ENCODE measurements at places on chromosomes 2 and 18.

GRCh38 chr2:99825630-99826029 is 316.8 kb downstream of the AFF3 start:
- DNase-seq: no peak

GRCh38 chr18:32577561-32577960 is 106.9 kb upstream of the GAREM1 start:
- DNase-seq: no peak

DNA sequence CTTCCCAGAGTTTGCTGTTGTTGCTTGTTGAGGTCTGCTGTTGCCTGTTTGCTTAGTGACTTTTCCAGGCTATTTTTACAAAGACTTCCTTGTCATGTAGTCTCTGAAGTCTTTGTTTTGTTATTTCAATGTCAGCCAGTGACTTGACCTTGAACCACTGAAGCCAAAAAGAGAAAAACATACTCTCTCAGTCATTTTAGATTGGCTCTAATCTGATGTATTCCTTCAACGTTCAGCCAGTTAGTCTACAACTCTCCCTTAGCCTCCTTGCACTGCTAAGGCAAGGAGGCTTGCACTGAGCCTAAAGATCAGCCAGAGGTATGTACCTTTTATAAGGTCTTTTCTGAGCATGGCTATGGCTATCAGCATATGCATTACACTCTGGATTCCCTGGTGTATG is 27.9 kb downstream of the KIAA1328 start:
- DNase-seq: no peak

- DNase-seq: no peak
These were observed 11.1 kb upstream of the RPIA start for GRCh38 chr2:88680266-88680902.

GRCh38 chr2:8756716-8757115 is 74.9 kb downstream of the ID2 start:
- no peak for DNase-seq

- no peak for DNase-seq
These were observed 33.7 kb upstream of the C18orf32 start for GRCh38 chr18:49520661-49521145.

- DNase-seq: no peak
These were observed 154.9 kb downstream of the ATAD2B start for GRCh38 chr2:23772056-23772455.

- no peak for DNase-seq
These were observed 61.6 kb downstream of the MYT1L start for GRCh38 chr2:2269426-2269825.

DNA sequence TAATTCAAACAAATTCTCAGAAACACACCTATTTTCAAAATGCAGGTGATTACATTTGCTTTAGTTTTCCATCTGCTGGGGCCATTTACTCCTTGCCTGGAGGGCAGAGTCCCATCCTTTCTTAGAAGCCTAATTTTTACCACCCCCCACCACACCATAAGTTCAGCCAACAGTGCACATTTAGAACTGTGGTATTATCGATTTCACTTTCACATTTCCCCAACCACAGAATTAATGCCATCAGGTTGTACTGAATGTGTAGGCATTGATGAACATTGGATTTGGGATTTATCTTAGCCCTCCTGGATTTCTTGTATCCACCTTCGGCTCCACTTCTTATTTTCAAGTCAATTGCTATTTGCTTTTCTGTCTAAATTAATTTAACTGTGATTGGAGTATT is 4.5 kb downstream of the SCYGR3 start:
- DNase-seq: no peak

DNA sequence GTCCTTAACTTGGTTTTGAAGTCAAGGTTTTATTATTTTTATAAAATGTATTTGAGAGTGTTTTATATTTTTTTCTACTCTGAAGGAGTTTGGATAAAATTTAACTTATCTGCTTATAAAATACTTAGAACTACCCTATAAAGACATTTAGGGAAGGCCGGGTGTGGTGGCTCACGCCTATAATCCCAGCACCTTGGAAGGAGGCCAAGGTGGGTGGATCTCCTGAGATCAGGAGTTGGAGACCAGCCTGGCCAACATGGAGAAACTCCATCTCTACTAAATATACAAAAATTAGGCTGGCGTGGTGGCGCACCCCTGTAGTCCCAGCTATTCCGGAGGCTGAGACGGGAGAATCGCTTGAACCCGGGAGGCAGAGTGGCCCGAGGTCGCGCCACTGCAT is 486.4 kb downstream of the DSC3 start:
- DNase-seq: no peak

DNA sequence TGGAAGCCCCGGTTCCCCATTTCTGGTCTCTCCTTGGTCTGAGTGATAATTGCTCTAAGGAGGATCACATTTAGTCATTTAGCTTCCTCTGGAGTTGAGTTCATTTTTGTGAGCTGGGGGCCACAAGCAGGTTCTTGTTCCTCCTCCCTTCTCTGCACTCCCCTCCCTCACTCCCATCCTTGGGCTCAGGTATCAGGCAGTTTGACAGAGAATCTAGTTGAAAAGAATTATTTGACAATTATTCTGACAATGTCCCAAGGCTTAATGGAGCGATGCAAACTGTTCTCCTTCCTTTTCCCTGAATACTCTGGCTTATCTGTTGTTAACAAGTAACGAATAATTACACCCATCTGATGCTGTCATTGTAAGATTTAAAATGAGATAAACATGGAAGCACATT is 61.5 kb downstream of the SERPINB8 start:
- no peak for DNase-seq

DNA sequence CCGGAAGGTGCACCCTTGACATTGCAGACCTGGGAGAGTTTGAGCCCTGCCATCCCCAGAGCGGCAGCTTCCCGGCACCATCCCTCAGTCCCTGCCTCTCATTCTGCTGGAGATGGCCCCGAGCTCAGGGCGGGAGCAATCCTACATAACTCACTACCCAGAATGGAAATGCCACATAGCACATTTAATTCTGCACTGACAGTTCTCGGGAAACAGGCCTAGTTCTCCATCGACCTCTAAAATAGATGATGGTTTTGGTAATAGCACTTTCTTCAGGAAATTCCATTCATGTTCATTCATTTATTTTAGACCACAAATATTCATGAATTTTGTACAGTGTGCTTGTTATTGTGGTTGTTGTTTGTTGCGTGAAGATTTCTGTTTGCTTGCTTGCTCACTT is 92.9 kb upstream of the SLC14A2 start:
- no peak for DNase-seq

- DNase-seq: peak; percentile 44
These were observed 1.3 kb downstream of the HDAC4 start for GRCh38 chr2:239399433-239399920.

- DNase-seq: no peak
These were observed 12.6 kb downstream of the MFSD6 start for GRCh38 chr2:190420801-190421200.

- no peak for DNase-seq
These were observed 36.4 kb downstream of the METTL4 start for GRCh38 chr18:2534906-2535305.

DNA sequence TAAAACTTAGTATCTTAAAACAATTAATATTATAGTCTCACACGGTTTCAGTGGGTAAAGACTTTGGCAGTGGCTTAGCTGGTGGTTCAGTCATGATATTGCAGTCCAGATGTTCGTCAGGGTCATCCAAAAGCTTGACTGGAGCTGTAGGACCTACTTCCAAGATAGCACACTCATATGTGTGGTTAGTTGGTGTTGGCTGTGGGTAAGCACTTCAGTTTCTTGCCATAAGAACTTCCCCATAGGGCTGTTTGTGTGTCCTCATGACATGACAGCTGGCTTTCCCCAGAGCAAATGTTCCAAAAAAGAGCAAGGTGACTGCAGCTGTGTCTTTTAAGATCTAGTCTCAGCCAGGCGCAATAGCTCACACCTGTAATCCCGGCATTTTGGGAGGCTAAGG is 48.5 kb upstream of the EPC2 start:
- no peak for DNase-seq

- no peak for DNase-seq
These were observed 421.1 kb downstream of the PTH2R start for GRCh38 chr2:208827549-208828221.

GRCh38 chr18:8367217-8367988 is 241.8 kb upstream of the RAB12 start:
- DNase-seq: no peak

- no peak for DNase-seq
These were observed 84.8 kb downstream of the HS6ST1 start for GRCh38 chr2:128233790-128234395.

All from activated naive CD4-positive, alpha-beta T cell treated with Interleukin-2 at 50 U/mL for 16 hours (primary cell).